ENCODE measurements at places on chromosomes 3 and 15.

DNA sequence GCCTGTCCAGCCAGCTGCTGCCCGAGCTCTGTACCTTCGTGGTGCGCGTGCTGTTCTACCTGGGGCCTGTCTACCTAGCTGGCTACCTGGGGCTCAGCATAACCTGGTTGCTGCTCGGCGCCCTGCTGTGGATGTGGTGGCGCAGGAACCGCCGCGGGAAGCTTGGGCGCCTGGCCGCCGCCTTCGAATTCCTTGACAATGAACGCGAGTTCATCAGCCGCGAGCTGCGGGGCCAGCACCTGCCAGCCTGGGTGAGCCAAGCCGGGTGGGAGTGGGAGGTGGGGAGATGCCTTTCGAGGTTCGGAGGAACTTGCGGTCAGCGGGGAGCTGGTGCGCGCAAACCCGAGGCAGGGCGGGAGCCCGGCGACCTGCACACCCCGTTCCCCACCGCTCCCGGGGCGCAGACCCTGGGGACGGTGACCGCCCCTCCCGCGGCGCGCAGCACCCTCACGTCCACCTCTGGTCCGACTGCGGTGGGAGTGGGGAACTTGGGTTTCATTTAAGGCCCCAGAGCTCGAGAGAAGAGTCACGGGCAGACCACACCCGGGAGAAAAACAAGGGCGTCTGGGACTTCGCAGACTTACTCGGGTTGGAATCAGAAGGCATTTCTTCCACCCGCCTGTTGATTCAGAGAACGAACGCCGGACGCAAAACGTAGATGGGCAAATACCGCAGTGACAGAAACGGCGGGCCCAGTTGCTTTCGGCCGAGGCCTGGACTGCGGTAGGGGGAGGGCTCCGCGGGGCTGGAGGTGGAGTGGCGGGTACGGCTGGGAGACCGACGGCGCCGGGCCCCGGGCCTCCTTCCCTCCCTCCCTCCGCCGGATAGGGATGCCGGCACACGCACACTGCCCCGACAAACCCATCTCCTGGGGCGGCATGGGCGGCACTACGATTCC lies 708 bp downstream of the ESYT3 start:
- peak; percentile 36 for DNase-seq

DNA sequence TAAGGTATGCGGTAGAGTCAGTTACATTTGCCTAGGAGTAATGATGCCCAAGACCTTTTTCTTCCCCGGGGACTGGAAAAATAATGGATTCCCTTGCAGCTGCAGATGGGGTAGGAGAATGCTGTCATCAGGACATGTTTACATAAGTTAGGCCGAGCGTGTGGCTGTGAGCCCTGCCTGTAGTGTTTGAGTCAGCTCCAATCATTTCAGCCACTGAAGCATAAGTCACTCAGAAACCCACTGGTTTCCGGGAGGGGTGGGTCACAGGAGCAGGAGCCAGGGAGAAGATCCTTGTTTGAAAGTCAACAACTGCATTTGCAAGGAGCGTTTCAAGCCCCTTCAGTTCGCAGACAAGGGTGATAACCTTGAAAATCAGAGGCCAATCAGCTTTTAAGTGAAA lies 562.3 kb downstream of the MCTP2 start:
- DNase-seq, result no peak

- DNase-seq, result no peak
These were observed 74.7 kb upstream of the ROBO2 start for GRCh38 chr3:76965122-76965725.

DNA sequence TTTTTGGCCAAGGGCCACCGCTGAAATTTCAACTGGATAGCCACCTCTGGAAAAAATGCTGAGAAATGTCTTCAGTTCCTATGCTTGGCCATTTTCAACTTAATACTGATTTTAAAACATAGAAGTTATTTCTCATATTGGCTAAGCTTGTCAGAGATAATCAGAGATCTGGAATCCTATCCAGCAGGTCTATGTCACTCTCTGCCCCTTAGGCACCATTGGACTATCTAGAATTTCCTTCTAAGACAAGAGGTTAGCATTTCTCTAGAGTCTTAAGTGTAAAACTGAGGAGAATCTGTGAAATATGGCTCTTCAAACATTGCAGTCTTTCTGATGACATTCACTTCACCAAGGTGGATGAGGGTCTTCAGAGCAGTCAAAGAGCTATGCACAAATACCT lies 597.3 kb downstream of the UNC13C start:
- DNase-seq, result no peak

DNA sequence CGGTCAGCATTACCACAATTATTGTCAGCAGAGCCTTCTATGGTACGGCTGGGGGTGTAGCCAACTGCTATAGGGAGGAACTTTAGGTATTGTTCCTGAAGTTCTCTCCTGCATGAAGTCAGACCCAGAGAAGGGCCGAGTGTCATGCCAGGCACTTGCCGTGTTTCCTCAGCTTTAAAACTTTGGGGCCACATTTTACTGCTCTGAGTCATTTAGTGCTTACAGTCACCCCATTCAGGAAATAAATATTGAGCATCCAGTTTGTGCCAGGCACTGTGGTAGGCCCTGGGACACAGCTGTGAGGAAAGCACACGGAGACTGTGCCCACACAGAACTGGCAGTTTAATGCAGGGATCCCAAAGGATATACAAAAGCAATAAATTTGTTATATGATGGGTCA lies 54.5 kb upstream of the APEH start:
- no peak for DNase-seq

Data from hematopoietic multipotent progenitor cell (in vitro differentiated cells).